ENCODE measurements at places on chromosomes 2 and 18. TPM values are rescaled to one million over a fixed set of nuclear protein-coding genes. Genes with fewer than 3 reads are reported as not detected.
A peak's percentile ranks its signal among the peaks of the same experiment; 100 is the strongest.

- no peak for DNase-seq
These were observed 39.4 kb downstream of the MYT1L start for GRCh38 chr2:2291500-2292260.

DNA sequence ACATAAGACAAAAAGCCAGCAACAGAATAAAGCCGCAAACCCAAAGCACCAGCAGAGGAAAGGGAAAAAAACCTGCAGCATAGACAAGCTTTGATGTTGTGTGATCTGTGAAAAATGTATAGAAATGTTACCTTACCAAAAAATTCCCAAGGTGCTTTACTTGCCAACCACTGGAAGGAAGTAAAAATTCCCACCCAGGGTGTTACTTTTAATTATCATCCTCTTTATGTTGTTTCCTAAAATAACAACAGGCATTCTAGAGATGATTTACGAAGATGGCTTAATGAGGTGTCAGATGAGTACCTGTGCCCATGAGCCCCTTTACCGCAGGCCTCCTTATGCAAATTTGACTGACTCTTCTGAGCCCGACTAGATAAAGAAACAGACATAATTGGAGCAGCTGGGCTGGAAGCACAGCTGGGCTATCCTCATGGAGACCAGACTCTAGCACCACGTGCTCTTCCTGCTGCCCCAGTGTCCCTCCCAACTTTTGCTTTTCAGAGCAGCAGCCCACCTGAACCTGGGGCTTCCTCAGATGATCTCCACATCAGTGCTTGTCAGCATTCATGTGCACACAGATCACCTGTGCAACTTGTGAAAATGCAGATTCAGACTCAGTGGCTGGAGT, 41.5 kb downstream of the SRSF7 start:
- DNase-seq, result no peak

DNA sequence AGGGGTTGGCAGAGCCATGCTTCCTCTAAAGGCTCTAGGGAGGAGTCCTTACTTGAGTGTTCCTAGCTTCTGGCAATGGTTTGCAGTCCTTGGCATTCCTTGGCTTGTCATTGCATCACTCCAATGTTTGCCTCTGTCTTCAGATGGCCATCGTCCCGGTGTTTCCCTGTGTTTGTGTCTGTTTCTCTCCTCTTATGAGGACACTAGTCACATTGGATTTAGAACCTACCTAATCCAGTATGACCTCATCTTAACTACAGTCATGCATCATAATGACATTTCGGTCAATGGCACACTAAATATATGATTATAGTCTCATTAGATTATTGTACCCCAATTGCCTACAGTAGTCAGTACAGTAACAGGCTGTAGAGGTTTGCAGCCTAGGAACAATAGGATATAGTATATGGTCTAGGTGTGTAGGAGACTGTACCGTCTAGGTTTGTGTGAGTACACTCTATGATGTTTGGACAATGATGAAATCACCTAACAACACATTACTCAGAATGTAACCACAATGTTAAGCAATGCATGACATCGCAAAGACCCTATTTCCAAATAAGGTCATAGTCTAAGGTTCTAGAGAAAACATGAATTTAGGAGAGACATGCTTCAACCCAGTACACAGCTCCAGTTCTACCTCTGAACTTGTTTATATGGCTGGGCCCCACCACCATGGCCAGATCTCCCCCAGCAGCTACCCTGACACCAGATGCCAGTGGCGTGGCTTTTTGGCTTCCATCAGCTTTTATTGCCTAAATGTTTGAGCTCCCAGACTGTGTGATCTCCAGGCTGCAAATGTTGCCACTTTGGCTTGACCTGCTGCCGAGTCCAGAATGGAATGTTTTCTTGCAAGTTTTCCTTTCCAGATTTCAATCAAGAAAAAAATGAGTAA, 22.1 kb downstream of the SRD5A2 start:
- no peak for DNase-seq

DNA sequence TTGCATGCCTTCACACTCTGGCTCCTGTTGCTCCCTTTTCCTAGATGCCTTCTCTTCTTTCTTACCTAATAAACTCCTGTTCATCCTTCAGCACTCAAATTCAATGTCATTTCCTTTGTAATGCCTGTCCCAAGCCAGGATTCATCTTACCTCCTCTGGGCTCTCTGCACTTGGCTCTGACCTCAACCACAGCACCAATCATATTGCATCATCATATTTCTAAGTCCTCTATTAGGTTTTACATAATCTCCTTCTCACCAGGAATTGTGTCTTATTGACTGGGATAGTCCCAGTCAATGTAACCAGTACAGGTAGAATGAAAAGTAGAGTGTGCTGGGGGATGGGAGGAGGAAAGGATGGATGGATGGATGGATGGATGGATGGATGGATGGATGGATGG, 187.1 kb downstream of the NRP2 start:
- no peak for DNase-seq

GRCh38 chr2:171895786-171896185, 1.7 kb upstream of the SLC25A12 start:
- no peak for DNase-seq

- no peak for DNase-seq
These were observed 1534.4 kb downstream of the LRP1B start for GRCh38 chr2:140596447-140596846.

GRCh38 chr2:149068996-149069888, 30.7 kb downstream of the LYPD6B start:
- no peak for DNase-seq

DNA sequence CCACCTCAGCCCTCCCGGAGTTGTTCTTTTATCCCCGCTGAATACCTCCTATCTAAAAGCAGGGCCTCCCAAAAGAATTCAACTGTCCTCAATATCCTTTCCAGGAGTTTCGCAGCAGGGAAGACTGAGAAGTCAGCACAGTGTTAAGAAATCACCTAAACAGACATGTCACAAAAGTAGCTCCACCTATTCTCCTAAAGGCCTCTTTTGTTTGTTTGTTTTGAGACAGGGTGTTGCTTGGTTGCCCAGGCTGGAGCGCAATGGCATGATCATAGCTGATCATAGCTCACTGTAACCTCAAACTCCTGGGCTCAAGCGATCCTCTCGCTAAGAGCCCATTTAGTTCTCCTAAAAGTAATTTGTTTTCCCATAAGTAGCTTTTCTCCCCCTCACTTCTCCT, 53.8 kb downstream of the TEX44 start:
- no peak for DNase-seq

- DNase-seq, result no peak
These were observed 39.4 kb downstream of the MAP2 start for GRCh38 chr2:209463226-209463625.

DNA sequence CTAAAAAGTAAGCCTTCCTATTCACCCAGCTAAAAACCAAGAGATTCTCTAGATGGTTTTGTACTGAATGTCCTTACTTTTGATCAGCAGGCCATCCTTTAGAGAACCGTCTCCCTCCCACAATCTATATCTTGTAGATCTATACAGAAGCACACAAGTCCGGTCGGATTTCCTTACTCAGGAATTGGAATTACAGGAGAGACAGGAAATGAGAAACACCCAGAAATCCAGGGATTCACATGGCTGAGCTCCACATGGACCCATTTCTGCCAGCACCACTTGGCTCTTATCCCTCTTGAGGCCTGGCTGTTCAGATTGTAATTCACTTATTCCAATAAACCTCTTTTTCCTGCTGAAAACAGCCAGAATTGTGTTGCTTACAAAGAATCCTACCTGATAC, 4.5 kb downstream of the OLA1 start:
- no peak for DNase-seq

- DNase-seq, result peak; percentile 76
These were observed 84.0 kb upstream of the HAAO start for GRCh38 chr2:42876326-42876751.

DNA sequence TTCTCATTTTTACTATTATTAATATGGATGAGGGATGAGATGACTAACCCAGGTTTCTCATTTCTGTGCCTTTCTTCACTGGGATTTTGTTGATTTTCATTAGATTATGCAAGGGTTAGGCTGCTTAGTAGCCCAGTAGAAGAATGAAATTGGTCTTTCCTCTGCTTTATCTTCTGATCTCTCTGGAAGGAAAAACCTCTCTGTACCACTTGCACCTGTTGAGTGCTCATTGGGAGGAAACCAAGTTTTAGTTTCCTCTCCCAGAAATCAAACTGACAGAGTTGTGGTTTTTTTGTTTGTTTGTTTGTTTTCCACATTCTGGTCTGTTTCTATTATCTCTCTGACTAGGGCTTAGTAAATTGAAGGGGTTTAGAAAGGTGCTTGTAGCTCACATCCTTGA, 60.8 kb downstream of the KIAA1328 start:
- DNase-seq, result no peak

DNA sequence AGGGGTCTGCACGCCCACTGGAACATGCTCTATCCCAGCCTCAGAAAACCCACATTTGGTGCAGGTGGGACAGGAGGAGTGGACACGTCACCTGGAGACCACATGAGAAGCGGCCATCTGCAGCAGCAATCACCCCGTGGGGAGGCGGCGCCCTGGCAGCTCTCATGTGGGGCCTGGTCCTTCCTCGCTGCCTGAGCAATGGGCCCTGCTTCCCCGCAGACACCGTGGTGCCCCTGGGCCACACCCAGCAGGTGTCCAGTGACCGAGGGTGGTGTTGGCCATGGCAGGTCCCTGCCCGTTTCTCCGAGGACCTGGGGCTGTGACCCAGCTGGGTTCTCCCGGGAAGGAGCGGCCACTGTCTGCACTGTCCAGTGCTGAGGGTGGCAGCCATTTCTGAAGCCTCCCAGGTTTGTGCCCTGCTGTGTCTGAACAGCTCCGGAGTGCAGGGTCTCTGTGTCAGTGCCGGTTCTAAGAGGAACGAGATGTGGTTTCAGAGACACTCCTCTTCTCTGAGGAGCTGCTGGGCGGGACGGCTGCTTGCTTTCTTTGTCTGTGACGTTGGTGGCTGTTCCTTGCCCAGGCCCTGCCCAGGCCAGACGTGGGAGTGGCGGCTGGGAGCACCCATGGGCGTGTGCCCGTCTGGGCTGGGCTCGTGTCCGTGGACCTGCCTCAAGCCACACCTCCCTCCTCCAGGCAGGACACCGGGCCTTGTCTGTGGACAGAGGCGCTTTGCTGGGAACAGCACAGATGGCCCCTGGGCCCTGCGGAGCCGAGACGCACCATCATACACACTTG, 44.8 kb downstream of the NFATC1 start:
- DNase-seq, result no peak

DNA sequence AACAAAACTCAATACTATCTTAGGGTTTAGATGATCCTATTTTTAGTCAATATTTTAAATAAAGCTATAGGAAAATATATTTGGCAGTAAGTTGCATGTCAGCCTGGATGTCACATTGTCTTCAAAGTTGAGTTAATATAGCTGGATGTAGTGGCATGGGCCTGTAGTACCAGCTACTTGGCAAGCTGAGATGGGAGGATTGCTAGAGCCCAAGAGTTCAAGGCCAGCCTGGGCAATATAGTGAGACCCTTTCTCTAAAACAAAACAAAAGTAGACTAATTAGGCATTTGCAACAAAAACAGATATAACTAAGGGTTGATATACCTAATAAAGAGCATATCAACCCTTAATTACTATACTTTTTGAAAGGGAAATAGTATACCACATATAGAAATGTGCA, 254.6 kb upstream of the KCNJ3 start:
- no peak for DNase-seq

- no peak for DNase-seq
These were observed 17.2 kb downstream of the THOC1 start for GRCh38 chr18:250685-251084.

DNA sequence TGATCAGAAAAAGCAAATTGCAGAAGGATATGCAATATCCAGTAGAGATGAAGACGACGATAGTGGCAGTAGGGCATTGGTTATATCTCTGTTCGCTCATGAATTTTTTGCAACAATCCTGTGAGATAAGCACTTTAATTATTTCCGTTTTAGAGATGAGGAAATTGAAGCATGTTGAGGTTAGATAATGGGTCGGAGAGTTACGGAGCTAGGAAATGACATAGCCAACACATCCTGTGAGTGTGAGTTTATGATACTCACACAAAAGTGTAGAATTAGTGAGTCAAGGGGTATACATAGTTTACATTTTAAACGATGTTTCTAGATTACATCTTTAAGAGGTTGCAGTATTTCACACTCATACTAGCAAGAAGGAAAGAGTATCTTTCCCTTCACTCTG, 123.1 kb upstream of the ARL4C start:
- DNase-seq, result no peak

DNA sequence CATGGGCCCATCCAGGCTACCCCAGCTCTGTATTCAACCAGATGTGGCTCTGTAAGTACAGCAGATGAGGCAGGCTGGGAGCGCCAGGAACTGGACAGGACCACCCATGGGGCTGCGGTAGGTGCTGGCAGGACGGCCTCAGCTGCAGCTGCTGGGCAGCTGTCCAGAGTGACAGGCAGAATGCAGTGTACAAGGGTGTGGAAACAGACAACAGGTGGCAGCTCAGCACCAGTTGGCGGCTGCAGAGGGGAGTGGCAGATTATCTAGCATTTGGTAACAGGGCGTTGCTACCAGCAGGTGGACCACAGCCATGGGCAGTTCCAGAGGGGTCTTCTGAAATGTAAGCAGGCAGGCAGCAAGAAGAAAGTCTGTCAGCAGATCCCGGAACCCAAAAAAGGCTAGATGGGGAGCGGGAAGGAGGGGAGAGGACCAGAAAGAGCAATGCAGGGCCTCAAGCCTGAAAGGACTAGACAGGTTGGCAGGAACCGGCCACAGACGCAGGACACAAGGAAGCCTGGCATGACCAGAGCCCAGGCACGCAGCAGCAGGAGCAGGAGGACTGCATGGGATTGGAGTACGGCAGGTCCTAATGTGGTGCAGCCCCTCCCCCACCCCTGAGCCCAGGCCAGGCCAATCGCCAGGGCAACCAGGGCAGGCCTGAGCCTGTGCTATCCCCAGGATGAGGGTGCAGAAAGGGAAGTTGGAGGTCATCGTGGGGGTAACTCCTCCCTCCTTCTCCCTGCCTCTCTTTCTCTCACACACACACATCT, 24.7 kb downstream of the PKDCC start:
- DNase-seq, result no peak

DNA sequence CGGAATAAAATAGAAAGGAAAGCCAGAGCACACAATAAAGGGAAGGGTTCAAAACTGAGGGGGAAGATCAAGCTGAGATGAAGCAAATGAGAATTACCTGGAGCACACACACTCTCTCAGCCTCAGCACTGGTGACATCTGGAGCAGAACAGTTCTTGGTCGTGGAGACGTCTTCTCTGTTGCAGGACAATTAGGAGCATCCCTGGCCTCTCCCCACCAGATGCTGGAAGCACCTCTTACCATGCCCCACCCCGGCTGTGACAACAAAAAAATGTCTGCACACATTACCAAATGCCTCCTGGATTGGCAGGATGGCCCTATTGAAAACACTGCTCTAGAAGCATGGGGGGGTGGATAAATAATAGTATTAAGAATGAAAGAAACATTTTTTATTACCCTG, 43.6 kb upstream of the MAP3K20 start:
- no peak for DNase-seq

GRCh38 chr2:117820444-117820843, 6.0 kb downstream of the DDX18 start:
- no peak for DNase-seq

- no peak for DNase-seq
These were observed 20.5 kb downstream of the PUM2 start for GRCh38 chr2:20330192-20330591.

- DNase-seq, result no peak
These were observed 35.2 kb downstream of the CYRIA start for GRCh38 chr2:16630463-16630862.

RNF152 gene
- 11.3 TPM for polyA plus RNA-seq

AKAIN1 gene
- not detected for polyA plus RNA-seq

ARHGAP25 gene
- polyA plus RNA-seq, result 7.2 TPM

MBD1 gene
- polyA plus RNA-seq, result 45.8 TPM

AMER3 gene
- polyA plus RNA-seq, result 0.23 TPM

METAP1D gene
- polyA plus RNA-seq, result 5.4 TPM

APOB gene
- polyA plus RNA-seq, result 0.12 TPM

RGPD8 gene
- polyA plus RNA-seq, result 2.1 TPM

DCDC2C gene
- polyA plus RNA-seq, result not detected

PDE1A gene
- 0.69 TPM for polyA plus RNA-seq
